Kidney capillary endothelial cell (primary cell): ENCODE measurements at places on chromosomes 6 and 20.

- DNase-seq, result no peak
Observed at GRCh38 chr20:36827541-36828279, 48.2 kb upstream of the TLDC2 start.

- DNase-seq, result no peak
Observed at GRCh38 chr6:50655848-50656453, 57.4 kb upstream of the TFAP2D start.

DNA sequence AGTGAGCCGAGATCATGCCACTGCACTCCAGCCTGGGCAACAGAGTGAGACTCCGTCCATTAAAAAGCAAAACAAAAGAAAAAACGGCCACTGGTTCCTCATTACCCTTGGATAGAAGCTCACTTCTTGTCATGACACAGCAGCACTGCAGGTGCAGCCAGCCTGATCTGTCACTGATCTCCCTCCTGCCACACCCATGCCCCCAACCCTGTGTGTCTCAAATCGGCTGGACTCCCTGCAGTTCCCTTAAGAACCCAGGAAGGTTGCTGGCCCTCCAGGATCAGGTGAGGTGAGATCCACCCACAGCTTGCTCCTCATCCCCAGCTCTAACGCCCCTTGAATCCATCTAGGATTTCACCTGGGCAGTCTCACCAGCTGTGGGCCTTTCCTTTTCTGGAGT, 26.3 kb upstream of the NNAT start:
- DNase-seq, result no peak

- DNase-seq, result no peak
Observed at GRCh38 chr20:43375591-43375990, 82.1 kb upstream of the SRSF6 start.

- DNase-seq, result no peak
Observed at GRCh38 chr20:35607003-35607735, 8.5 kb upstream of the SPAG4 start.

DNA sequence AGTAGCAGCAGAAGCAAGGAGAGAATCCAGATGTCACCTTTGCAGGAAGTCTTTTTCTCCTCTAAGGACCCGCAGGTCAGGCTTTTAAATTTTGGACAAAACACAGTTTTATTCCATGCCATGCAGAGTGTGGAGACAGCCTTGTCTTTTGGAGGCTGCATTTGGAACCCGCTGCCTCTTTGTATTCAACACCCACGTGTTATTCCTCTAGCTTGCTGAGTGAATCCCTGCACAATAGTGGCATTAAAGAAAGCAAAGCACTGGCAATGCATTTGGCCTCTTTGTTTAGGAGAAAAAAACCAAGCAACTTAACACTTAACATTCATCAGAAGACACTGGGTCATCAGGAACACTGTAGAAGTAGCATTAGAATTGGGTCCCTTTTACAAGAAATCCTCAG, 43.5 kb downstream of the TFAP2B start:
- DNase-seq, result no peak

GRCh38 chr20:60570481-60571277, 612.5 kb downstream of the CDH26 start:
- DNase-seq, result no peak

GRCh38 chr6:24100024-24100769, 25.8 kb upstream of the NRSN1 start:
- no peak for DNase-seq

DNA sequence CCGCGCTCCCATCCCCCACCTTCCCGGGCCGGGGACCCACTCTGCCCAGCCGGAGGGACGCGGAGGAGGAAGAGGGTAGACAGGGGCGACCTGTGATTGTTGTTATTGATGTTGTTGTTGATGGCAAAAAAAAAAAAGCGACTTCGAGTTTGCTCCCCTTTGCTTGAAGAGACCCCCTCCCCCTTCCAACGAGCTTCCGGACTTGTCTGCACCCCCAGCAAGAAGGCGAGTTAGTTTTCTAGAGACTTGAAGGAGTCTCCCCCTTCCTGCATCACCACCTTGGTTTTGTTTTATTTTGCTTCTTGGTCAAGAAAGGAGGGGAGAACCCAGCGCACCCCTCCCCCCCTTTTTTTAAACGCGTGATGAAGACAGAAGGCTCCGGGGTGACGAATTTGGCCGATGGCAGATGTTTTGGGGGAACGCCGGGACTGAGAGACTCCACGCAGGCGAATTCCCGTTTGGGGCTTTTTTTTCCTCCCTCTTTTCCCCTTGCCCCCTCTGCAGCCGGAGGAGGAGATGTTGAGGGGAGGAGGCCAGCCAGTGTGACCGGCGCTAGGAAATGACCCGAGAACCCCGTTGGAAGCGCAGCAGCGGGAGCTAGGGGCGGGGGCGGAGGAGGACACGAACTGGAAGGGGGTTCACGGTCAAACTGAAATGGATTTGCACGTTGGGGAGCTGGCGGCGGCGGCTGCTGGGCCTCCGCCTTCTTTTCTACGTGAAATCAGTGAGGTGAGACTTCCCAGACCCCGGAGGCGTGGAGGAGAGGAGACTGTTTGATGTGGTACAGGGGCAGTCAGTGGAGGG, 2.8 kb downstream of the SOX4 start:
- no peak for DNase-seq

- no peak for DNase-seq
Observed at GRCh38 chr20:45818239-45818638, 5.8 kb downstream of the UBE2C start.

- no peak for DNase-seq
Observed at GRCh38 chr20:49916146-49917002, 1.0 kb upstream of the SPATA2 start.

DNA sequence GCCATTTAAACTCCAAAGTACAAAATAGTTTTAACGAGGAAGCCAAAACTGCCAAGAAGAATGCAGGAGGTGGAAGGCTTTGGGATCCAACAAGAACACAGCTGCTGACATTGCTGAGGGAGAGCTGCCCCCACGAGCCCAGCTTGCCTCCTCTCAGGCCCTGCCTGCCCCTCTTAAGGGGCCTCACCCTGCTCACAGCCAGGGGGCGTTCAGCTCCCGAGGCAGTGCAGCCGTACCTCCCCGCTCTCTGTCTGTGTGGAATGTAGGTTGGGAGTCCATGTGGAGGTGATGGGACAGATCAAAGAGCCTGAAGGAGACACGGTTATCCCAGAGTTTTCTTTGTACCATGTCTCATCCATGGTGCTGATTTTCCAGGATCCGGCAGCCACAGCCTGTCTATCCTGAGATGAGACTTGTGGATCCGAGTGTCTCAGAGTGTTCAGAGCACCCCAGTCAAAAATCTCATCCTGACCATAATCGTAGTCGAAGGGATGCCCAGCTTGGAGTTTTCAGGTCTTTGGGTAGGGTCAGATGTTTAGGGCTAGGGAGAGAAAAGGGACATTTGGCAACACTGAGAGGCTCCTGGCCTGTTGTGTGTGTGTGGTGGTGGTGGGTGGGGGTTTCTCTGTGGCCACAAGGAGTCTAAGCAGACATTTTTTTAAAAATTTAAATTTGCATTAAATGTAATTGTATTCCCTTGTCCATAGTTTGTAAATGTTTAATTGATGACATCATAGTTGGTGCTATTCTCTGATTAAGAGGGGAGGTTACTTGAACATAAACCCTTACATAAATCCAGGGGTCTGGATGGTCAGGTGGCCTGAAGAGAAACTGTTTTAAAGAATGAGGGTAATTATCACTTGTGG, 111.4 kb upstream of the CLDN20 start:
- DNase-seq, result no peak

GRCh38 chr6:158825951-158826306, 6.8 kb upstream of the EZR start:
- DNase-seq, result no peak

DNA sequence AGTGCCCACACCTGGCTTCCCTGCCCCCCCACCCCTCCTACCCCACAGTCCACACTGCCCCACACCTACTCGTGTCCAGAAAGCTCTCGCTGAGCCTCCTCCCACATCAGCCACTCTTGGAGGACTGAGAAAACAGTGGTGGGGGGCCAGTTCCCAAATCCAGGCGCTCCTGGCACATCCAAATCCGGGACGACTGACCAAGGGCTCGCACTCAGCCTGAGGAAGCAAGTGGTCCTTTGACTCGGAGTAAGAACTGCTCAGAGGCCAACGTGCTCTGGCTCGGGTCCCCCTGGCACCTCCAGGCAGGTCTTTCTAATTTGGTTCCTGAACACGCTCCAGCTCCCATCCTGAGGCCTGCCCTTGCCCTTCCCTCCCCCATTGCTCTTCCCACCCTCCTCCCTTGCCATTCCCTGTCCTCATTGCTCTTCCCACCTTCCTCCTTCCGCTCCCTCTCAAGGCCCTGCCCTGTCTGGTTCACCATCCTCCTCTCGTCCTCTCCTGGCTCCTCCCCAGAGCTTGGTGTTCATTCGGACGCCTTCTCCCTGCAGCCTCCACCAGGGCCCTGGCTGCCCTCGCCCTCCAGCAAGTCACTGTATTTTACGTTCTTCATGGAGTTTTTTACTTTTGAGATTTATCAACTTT, 83.6 kb downstream of the THBS2 start:
- DNase-seq, result no peak

- no peak for DNase-seq
Observed at GRCh38 chr6:53281518-53282215, 67.1 kb downstream of the ELOVL5 start.

GRCh38 chr20:11917663-11918062, at the start of gene BTBD3:
BTBD3 (plus strand) TSS chr20:11917893; CDS start chr20:11918276, 383 bp downstream.
- peak; percentile 47 for DNase-seq

DNA sequence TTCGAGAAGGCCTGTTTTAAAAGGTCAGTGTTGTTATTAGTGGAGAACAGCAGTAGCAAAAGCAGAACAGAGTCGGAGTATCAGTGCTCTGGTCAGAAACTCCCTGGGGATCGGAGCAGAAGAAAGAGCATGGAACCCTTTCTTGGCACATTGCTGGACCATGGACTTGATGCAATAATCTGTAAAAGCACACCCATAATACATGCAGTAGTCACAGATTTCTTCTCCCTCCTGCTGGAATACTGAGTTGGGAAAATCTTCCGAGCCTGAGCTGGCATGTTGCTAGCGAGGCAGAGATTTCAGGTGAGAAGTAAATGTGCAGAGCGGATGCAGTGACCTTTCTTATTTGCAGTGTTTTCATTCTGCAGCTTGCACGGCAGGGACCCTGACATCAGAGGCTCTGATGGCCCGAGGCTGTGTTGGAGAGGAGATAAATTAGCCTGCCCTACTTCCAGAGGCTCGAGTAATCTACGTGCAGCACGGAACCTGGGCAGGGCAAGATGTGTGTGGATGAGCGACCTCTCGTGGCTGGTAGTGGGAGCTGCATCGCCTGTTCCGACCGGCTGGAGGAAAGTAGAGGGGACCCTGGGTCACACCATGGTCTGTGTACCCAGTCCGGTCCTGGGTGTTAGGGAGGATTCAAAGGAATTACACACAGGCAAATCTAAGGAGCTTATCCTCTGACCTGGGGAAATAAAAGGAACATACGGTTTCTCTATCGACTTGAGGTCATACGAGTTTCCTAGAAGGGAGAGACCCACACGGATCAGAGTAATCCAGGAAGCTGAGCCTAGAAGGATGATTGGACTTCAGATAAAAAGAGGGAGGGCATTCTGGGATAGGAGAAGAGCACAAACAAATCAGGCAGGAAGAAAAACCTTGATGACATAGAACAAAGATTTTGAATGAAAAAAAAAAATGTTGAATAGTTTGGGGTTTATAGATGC, 137.0 kb upstream of the STMND1 start:
- peak; percentile 57 for DNase-seq

DNA sequence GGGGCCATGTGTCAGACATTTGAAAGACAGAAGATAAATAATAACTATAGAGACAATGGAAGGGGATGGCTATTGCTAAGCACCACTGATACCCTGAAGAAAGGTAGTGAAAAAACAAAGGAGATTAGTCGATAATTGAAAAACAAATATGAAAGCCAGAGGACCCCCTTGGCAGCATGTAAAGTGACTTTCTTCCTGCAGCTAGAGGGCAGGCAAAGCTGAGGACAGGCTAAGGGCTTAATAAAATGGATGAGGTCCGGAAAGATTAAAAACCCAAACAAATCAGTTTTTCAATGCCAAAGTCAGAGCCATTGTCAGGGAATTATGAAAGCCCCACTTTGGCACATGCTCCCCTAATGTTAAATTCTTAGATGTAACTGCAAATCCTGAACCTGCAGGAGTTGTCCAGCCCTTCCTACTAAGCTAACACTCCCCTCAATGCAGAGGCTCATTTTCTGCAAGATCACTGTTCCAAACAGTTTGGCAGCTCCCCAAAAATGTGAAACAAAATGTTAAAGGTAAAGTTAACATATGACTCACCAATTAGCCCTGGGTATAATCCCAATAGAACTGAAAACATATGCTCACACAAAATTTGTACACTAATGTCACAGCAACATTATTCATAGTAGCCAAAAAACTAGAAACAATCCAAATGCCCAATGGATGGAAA, 1177.9 kb downstream of the GRIK2 start:
- no peak for DNase-seq

GRCh38 chr20:48805716-48806115, 22.1 kb downstream of the PREX1 start:
- no peak for DNase-seq

GRCh38 chr6:95686895-95687294, 109.6 kb downstream of the MANEA start:
- DNase-seq, result no peak

GRCh38 chr6:160010067-160010466, 41.2 kb downstream of the IGF2R start:
- DNase-seq, result no peak

DNA sequence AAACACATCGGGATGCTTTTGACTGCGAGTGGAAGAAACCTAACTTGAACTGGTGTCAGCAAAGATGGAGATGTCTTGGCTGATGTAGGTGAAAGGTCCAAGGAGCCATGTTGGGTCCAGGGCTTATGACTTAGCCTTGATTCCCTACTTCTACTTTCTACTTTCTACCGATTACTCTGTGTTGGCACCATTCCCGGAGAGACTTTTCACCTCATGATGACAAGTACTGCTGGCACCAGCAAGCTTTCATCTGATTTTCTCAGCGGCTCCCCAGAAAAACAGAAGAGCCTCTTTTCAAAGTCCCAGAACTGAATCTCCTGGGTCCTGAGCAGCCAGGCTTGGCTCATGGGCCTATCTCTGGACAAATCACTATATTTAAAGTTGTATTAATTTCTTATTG, 4.9 kb upstream of the EDN3 start:
- DNase-seq, result no peak

- no peak for DNase-seq
Observed at GRCh38 chr20:31446084-31446819, 5.8 kb downstream of the DEFB123 start.

GRCh38 chr6:42123379-42124103, 18.9 kb downstream of the C6orf132 start:
- no peak for DNase-seq

GRCh38 chr6:163956571-163957407, 542.3 kb downstream of the QKI start:
- DNase-seq, result peak; percentile 88
